ENCODE measurements at places on chromosomes 1 and 21.
A peak's percentile ranks its signal among the peaks of the same experiment; 100 is the strongest.

GRCh38 chr1:1092894-1093609 is 18.9 kb upstream of the RNF223 start:
- no peak for DNase-seq

GRCh38 chr21:25949701-25950100 is 214.9 kb downstream of the GABPA start:
- no peak for DNase-seq

DNA sequence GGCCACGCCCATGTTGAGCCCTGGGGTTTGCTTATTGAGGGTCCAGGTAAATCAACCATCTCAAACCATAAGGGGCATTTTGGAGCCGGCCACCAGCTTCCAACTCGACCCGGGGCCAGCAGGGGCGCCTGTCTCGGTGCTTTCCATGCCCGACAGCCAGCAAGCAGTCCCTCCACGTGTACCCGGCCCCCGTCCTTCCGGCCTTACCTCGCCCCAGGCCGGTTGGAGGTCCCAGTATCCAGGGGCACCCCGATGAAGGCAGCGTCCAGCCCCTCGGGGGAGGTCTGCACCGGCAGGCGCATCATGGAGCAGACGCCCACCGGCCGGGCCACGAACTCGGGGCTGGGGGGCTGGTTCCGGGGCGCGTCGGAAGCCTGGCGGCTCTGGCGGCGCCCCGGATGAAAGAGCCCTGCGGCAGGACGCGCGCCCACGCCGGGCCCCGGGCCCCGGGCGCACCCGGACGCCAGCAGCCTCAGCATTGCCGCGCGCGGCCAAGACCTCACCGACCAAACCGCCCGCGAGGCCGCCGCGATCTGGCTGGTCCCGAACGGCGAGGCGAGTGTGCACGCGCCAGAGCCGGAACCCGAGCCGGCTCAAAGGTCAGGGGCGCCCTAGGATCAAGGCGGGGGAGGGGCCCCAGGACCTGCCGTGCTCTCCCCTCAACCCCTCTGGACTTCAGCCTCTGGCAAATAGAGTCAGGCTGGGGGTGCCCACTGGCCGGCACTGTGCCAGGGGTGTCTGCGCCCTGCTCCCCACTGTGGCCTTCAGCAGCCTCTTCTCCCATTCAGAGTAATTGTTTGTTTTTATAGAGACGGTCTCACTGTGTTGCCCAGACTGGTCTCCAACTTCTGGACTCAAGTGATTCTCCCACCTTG is at the start of gene AGMAT:
AGMAT (minus strand) TSS at position 563 of the 875 bp plus-strand sequence; CDS start at position 479, 84 bp downstream.
- no peak for DNase-seq

DNA sequence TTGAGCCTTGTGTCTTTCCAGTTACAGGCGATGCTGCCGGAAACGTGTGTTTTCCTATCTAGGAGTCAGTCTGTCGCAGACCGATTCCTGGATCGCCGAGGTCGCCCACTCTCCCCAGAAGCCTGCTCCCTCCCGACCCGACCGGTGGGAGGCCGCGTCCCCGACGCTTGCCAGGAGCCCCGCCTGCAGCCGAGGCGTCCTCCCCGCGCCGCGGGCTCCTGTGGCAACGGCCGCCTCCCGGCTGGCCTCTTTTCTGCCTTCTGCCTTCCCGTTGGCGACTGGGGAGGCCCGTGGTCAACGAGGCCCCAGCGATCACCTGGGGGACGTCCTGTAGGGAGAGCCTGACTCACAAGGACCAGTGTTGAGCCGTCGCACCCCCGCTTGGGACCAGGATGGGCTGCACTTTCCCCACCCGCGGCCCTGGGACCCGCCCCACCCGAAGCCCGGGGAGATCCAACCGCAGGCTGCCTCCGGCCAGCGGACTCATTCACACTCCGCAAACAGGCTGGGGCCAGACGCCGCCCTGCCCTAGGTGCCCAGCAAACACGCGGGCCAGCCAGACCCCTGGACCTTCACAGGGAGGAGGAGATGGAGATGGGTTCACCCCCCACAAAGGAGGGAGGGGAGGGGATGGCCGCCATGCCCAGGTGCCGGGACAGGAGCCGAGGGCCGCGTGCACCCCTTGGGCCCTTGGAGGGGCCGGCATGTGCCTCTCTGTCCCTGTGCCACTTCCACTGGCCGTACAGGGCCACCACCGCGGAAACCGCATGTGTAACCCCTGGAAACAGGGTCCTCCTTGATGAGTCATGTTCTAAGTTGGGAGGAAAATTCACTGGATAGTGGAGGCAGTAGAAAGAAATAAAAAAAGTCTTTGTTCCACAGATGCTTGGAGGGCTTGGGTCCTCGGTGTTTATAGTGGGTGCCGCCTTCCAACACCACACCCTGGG is 7.2 kb upstream of the COL6A1 start:
- peak; percentile 84 for DNase-seq

GRCh38 chr1:208028526-208028925 is 117.6 kb upstream of the CD34 start:
- DNase-seq = no peak

DNA sequence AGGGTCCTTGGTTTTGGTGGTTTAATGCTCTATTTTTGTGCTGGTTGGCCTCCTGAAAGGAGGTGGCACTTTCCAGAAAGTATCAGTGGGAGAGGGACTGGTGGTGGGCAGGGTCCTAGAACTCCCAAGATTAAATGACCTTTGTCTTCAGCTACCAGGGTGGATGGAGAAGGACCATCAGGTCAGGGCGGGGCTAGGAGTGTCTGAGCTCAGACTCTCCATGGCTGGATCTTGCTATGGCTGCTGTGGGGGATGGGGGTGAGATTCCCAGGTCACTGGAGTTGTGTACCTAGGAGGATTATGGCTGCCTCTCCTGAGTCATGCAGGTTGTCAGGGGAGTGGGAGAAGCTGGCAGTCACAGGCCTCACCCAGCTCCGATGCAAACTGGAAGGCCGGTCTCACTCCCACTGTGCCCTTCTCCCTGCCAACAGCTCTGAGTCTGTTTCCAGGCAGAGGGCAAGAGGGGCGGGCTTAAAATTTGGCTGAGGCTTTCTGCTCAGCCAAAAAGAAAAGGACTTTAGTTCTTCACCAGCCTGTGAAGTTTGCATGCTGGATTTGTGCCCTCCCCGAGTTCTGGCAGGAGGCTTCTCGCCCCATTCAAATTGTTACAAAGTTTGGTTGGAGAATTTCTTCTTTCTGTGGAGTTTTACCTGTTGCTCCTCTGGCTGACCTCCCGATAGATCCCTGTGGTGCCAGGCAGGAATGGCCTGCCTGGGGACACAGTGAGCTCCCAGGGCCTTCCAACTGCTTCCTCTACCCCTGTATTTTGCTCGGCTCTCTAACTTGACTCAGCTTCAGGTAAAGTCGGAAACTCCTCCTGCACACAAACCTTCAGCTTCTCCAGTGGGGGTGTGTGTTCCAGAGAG is 13.1 kb upstream of the KYAT3 start:
- DNase-seq = no peak

DNA sequence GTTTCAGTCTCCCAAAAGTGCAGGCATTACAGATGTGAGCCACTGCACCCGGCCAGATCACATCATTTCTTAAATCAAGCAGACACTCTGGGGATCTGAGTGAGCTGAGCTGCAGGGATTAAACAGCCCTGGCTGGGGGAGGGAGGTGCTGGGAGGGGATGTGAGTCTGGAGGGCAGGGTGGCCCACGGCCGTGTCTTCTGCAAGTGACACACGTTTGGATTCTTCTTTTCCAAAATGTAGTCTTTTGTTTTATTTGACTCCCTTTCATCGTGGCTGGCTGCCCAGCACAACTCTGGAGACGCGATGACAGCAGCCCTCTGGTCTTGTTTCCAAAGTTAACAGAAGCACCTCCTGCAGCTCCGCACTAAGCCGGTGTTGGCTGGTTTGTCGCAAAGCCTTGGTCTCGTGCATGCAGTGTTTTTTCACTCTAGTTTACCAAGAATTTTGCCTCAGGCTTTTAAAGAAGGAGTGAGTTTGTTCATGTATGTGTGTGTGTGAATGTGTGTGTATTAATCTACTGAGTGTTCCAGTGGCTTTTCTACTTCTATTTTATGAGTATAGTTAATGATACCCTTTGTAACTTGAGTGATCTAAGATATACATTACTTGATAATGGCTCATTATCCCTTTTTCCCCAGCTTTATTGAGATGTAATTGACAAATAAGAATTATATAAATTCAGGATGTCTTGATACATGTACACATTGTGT is 2.8 kb upstream of the KRTAP10-5 start:
- no peak for DNase-seq

DNA sequence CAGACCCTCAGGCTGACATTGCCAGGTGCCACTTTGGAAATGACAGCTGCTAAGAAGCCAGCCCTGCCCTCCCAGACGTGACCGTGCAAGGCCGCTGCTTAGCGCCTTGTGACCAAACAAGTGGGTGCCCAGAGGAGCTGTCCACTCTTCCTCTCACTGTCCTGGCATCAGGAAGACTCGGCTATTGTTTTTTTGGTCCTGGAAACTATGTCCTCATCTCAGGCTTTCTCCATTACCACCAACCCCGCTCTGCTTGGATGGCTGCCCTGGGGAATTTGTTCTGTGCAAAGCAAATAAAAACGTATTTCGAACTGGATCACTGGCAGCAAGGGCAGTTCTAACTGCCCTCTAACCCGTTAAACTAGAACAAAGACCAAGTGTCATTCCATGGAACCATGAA is 13.7 kb upstream of the TENT5C start:
- peak; percentile 77 for DNase-seq

- no peak for DNase-seq
Observed at GRCh38 chr1:15251857-15252835, 5.1 kb downstream of the FHAD1 start.

GRCh38 chr1:15626269-15626950 is 9.2 kb downstream of the DDI2 start:
- DNase-seq = no peak

GRCh38 chr1:147246044-147246690 is 3.7 kb downstream of the CHD1L start:
- DNase-seq = no peak

GRCh38 chr21:43874085-43874805 is 9.2 kb downstream of the AGPAT3 start:
- DNase-seq = no peak

GRCh38 chr1:81115422-81115821 is 685.3 kb upstream of the ADGRL2 start:
- DNase-seq = no peak

DNA sequence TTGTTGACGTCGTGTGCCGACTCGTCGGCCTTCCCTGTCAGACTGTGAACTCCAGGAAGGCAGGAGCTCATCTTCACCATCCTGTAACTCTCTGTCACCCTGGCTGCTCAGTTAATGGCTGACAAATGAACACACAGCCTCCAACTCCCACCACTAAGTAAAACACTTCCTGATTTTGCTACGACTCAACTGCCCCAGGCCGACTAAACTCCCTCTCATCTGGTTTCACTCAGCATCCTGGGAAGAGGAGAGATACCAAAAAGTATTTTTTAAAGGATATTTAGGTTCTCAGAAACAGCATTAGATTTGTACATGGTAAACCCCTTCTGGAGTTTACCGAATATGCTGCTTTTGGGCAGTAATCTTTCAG is 18.2 kb upstream of the LHX4 start:
- no peak for DNase-seq

DNA sequence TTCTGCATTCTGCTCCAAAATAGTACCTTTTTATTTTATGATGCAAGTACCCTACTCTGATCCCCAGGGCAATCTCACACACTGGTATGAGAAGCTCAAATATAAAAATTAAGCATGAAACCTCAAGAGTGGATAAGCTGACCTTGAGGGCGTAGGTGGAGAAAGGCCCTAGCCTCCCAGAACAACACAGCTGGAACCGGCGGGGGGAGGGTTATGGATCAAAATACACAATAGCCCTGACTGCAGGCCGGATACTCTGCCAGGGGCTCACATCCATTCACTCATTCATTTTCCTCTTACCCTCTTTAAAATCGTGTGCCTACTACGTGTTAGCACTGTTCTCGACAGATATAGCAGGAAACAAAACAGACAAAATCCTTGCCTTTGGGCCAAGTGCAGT is 32.8 kb upstream of the ECE1 start:
- no peak for DNase-seq

- DNase-seq = no peak
Observed at GRCh38 chr1:114328361-114328904, 174.8 kb upstream of the SYT6 start.

DNA sequence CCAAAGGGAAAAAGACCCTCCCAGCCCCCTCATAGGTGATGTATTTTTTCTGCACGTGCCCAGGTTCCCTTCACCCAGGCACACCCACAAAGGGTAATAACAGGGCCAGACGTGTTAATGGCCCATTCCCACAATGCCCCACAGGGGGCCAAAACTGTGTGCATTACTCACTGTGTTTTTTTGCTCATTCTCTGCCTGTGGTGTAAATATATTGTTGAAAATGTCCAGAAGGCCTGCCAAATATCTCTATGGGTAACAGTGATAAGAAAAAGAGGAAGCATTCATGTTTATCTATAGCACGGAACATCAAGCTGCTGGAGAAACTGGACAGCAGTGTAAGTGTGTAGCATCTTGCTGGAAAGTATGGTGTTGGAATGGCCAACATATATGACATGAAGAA is 21.9 kb downstream of the RHEX start:
- DNase-seq = no peak

- DNase-seq = no peak
Observed at GRCh38 chr21:14607262-14607661, 61.1 kb upstream of the SAMSN1 start.

GRCh38 chr1:235006816-235007215 is 121.8 kb downstream of the TOMM20 start:
- DNase-seq = no peak

GRCh38 chr1:203280061-203280460 is 25.3 kb upstream of the BTG2 start:
- DNase-seq = no peak

GRCh38 chr1:47409311-47410067 is 6.6 kb upstream of the FOXE3 start:
- no peak for DNase-seq

- no peak for DNase-seq
Observed at GRCh38 chr1:10122926-10123325, 87.4 kb upstream of the KIF1B start.

DNA sequence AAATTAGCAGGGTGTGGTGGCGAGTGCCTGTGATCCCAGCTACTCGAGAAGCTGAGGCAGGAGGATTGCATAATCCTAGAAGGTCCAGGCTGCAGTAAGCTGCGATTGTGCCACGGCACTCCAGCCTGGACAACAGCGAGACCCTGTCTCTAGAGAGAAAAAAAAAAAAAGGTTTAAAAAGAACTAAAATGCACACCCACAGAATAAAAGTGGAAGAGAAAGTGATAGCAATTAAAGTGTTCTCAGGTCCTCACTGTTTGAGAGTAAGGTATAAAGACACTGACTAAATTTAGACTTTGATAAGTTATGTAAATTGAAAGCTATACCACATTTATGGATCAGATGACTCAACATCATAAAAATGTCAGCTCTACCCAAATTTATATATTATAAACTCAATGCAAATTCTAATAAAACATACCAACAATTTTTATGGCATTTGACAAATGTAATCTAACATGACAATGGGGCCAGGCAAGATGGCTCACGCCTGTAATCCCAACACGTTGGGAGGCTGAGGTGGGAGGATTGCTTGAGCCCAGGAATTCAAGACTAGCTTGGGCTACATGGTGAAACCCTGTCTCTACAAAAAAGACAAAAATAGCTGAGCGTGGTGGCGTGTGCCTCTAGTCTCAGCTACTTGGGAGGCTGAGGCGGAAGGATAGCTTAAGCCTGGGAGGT is 11.8 kb downstream of the ZBTB17 start:
- no peak for DNase-seq
